CD4-positive, alpha-beta T cell treated with Interleukin-12 subunit alpha and Interleukin-12 subunit beta, for 1 hour (primary cell): ENCODE measurements at places on chromosomes 1 and 21.

DNA sequence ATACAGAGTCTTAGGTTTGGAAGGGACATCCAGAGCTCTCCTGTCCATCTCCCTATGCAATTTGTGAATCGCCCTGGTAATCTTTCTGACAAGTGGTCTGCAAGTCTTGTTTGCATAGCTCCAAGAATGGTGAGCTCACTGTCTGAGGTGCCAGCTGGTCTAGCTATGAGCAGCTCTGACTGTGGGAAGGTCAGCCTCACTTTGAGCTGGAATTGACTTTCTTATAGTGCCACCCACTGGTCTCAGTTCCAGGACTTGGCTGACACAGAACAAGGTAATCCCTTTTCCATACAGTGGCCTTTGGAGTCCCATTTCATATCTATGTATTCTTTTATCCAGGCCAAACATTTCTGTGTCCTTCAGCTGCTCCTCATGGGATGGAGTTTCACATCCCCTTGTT lies 95.6 kb upstream of the C8B start:
- no peak for DNase-seq

GRCh38 chr1:115332813-115333608 lies 5.0 kb downstream of the NGF start:
- no peak for DNase-seq

GRCh38 chr1:61012341-61012761 lies 70.0 kb upstream of the NFIA start:
- DNase-seq: no peak

DNA sequence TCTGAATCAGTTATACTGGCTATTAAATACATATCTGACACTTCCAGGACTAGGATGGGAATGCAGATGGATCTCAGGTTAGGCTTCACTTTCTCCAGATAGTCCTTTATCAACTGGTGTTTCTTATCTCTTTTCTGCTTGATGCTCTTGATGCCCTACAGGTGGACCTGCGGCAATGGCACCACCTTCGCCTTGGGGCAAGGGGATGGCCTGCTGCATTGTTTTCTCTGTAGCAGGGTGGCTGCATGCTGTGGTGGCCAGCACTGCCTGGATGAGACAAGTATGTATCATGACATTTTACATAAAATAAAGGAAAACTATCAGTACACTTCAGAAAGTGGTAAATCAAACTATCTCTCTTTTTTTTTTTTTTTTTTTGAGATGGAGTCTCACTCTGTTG lies 217.7 kb upstream of the ZP4 start:
- no peak for DNase-seq

- DNase-seq: no peak
Observed at GRCh38 chr1:65148548-65149350, 746 bp downstream of the AK4 start.

- no peak for DNase-seq
Observed at GRCh38 chr1:234089396-234089795, 184.9 kb downstream of the SLC35F3 start.

GRCh38 chr21:22421416-22422180 lies 1423.4 kb downstream of the NCAM2 start:
- DNase-seq: peak; percentile 21

DNA sequence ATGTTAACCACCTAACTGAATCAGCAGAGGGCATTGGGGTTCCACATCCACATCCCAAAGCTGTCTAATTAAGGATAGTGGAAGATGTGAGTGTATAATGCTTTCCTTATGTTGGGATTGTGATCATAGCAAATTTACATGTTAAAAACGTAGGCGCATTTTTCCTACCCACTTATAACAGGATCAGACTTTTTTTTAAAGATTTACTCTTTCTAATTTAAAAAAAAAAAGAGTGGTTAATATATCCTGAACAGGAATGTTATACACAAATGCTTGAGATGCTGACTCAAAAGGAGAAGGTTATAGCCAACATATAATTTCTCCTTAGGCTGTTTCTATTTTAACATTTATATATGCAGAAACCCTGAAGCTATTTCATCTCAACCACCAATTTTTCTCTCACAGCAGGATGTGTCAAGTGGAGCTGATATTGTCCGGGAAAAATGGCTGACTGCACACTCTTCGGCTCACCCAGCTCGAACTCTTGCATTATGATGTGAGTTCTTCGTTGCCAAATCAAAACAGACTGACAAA lies 40.3 kb downstream of the RGS5 start:
- DNase-seq: no peak

- no peak for DNase-seq
Observed at GRCh38 chr1:200029822-200030152, 2.3 kb downstream of the NR5A2 start.

DNA sequence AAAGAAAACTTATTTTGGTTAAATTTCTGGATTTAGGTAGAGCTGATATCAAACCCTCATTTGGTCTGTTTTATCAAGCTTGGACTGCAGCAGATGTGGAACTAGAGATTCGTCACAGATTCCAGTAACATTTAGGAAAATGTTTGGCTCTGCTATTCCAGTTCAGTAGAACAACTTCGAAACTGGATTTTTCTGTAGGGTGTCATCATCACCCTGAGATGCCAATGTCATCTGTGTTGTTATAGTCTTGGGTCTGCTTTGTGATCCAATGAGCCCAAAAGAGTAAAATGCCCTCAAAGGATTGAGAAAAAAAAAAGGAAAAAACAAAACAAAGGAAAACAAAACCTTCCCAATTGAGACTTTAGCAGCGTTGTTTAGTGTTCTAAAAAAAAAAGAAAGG lies 55.4 kb downstream of the LAMC2 start:
- no peak for DNase-seq

- no peak for DNase-seq
Observed at GRCh38 chr1:32725615-32725982, 23.0 kb upstream of the SYNC start.

GRCh38 chr1:228016653-228017355 lies 10.0 kb downstream of the WNT3A start:
- DNase-seq: no peak

GRCh38 chr1:66266350-66266749 lies 267.6 kb upstream of the SGIP1 start:
- DNase-seq: no peak

DNA sequence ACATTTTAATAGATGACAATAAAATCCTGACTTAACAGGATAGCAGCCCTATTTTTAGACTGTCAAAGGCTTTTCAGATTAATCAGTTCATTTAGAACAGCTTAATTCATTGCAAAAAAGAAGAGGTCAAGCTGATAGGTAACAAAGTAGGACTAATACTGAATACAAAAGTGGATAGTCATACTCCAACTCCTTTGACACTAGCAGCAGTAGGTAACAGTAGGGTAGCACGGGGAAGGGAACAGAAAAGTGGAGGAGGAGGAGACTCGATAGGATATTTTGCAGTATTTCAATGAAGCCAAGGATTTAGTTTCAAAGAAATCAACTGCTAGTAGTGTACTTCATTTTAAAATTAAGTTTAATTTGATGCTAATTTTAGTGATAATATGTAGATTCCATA lies 51.1 kb downstream of the USP1 start:
- DNase-seq: no peak

- no peak for DNase-seq
Observed at GRCh38 chr1:171730052-171730451, 11.8 kb downstream of the VAMP4 start.

- no peak for DNase-seq
Observed at GRCh38 chr21:28311411-28312190, 681.1 kb downstream of the LTN1 start.

- DNase-seq: no peak
Observed at GRCh38 chr1:245952383-245953026, 554.6 kb downstream of the SMYD3 start.

DNA sequence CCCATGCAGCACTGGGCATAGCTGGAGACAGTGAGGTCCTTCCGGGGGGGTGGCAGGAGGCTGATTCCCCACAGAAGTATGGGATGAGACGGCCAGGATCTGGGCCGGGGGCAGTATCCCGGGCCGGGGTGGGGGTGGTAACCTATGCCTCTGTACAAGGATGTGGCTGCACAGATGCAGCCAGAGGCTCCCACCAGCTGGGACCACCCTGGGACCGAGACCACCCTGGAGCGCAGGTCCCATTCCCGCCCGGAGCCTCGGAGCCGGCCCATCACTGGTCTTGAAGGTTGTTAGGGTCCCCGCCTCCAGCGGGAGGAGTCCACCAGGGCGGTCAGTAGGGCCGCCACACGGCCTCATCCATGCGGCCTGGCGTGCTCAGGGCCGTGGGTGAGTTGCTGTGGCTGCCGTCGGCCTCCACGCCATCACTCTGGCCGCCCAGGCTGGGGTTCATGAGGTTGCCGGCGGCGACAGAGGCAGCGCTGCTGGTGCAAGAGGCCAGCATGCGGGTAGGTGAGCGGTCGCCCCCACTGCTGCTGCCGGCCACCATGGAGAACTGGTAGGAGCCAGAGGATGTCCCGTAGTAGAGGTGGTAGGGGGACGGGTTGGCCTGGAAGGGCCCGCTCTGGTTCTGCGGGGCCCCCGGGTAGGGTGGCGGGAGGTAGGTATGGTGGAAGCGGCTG lies 28.1 kb downstream of the RUNX3 start:
- DNase-seq: no peak

- DNase-seq: no peak
Observed at GRCh38 chr21:28805885-28806284, 186.8 kb downstream of the LTN1 start.

- DNase-seq: no peak
Observed at GRCh38 chr1:158002022-158002630, 8.7 kb downstream of the KIRREL1 start.

DNA sequence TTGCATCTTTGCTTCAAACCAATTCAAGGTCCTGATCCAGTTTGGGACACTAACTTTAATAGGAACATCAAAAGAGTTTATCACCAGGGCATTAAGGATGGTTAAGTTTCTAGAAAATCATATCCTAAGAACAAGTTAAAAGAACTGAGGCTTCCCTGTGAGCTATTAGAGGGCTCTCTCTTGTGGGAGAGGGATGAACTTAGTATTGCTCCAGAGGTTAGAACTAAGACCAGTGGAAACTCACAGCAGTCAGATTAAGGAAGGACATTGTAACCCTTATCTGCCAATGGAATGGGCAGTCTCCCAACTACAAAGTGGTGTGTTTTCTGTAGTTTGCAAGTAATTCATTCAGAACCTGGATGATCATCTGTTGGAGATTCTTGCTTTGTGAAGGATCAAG lies 36.8 kb downstream of the UBE2U start:
- no peak for DNase-seq

DNA sequence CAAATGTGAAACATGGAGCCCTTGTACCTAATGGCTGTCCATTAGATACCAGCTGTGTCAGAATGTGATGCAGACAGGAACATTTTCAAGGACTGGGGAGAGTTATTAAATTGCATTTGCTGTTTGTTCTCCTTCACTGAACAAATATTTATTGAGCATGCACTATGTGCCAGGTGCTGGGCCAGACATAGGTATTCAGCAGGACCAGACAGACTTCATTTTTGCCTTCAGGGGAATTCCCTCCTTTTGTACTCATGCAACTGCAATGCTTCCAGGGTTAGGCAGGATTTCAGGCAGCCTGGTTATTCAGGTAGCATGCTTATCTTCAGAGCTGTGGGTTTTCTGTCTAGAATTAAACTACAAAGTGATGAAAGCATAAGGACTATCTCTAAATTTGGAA lies 64.2 kb upstream of the SMYD2 start:
- DNase-seq: no peak

- no peak for DNase-seq
Observed at GRCh38 chr1:6870571-6870970, 85.3 kb downstream of the CAMTA1 start.

DNA sequence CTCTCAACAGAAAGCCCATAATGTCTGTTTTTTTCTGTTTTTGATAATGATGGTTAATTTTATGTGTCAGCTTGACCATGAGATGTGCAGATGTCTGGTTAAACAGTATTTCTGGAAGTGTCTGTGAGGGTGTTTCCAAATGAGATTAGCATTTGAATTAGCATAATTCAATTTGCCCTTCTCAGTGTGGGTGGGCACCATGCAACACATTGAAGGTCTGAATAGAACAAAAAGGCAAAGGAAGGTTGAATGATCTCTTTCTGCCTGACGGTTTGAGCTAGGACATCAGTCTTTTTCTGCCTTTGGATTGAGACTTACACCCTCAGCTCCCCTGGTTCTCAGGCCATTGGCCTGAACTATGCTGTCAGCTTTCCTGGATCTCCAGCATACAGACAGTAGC lies 34.9 kb upstream of the SPATA6 start:
- DNase-seq: no peak

DNA sequence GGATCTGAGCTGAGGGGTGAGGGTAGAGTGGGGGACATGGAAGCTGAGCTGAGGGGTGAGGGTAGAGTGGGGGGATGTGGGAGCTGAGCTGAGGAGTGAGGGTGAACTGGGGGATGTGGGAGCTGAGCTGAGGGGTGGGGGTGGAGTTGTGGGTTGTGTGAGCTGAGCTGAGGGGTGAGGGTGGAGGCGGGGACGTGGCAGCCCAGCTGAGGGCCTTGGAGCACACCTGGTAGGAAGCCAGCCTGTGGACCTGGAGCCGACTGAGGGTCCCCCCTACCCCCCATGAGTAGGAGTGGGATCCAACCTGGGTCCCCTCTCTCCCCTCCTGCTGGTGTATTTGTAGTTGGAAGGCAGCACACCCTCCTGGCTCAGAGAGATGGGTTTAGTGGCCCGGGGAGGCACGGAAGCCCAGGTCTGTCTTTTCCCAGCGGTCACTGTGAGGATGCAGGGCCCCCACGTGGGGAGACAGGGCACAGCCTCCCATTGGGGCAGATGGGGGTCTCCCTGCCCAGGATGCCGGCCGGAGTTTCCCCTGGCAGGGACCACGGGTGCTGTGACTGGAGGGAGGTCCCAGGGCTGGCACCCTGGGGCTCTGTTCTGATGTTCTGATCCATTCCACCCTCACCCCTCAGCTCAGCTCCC lies 13.2 kb upstream of the NPHP4 start:
- DNase-seq: no peak

DNA sequence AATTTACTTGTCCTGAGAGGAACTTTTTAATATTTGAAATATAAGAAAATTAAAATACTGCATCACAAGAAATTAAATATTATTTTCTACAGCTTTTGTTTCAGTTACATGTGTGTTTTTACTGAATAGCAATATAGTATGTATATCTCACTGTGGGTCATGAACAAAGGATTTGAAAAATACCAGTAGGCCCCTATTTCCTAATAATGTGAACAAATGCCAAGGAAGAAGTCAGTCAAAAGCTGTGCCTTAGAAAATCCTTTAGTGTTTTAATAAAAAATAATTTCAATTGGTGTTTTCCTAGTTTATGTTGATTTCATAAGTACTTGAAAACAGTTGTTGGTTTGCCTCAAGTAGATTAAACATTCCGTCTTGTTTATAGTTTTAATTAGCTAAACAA lies 46.7 kb downstream of the SMYD3 start:
- DNase-seq: no peak

GRCh38 chr1:88333086-88333695 lies 350.9 kb upstream of the PKN2 start:
- DNase-seq: no peak
